ENCODE measurements at places on chromosomes 12 and 14. TPM values are rescaled to one million over a fixed set of nuclear protein-coding genes. Genes with fewer than 3 reads are reported as not detected.
A peak's percentile ranks its signal among the peaks of the same experiment; 100 is the strongest.

- H3K4me1 ChIP-seq, result no peaks in the 10 kb centered on the region
- H3K27ac ChIP-seq, result no peak overlapping the region
- H3K36me3 ChIP-seq, result no peaks in the 10 kb centered on the region
- peaks cover 77% of the 10 kb centered on the region for H3K27me3 ChIP-seq
- H3K4me3 ChIP-seq, result no peak overlapping the region
Measured at GRCh38 chr12:4828176-4828575, 81.5 kb upstream of the KCNA1 start.

- no peaks in the 10 kb centered on the region for H3K27me3 ChIP-seq
- H3K4me1 ChIP-seq, result no peaks in the 10 kb centered on the region
- DNase-seq, result peak; percentile 0
- H3K4me3 ChIP-seq, result no peak overlapping the region
- H3K36me3 ChIP-seq, result no peaks in the 10 kb centered on the region
Measured at GRCh38 chr14:87615822-87616679, 376.9 kb downstream of the GALC start.

GRCh38 chr14:106681161-106681560 lies 1154.8 kb downstream of the TMEM121 start:
- no peak for DNase-seq
- H3K4me3 ChIP-seq, result no peak overlapping the region
- no peaks in the 10 kb centered on the region for H3K36me3 ChIP-seq
- no peaks in the 10 kb centered on the region for H3K4me1 ChIP-seq
- no peak overlapping the region for H3K27ac ChIP-seq

The RAPGEF3 gene
- 1.8 TPM for total RNA-seq

The CIT gene
- total RNA-seq, result 54.2 TPM

GRCh38 chr14:60211153-60211552 lies 37.9 kb upstream of the PPM1A start:
- H3K36me3 ChIP-seq, result no peaks in the 10 kb centered on the region
- no peak overlapping the region for H3K27ac ChIP-seq
- DNase-seq, result no peak
- H3K27me3 ChIP-seq, result no peaks in the 10 kb centered on the region

GRCh38 chr12:124519746-124520145 lies 47.7 kb downstream of the NCOR2 start:
- H3K27me3 ChIP-seq, result no peaks in the 10 kb centered on the region
- H3K4me1 ChIP-seq, result peaks cover 60% of the 10 kb centered on the region
- no peak overlapping the region for H3K4me3 ChIP-seq

The RGS6 gene
- 4.7 TPM for total RNA-seq

DNA sequence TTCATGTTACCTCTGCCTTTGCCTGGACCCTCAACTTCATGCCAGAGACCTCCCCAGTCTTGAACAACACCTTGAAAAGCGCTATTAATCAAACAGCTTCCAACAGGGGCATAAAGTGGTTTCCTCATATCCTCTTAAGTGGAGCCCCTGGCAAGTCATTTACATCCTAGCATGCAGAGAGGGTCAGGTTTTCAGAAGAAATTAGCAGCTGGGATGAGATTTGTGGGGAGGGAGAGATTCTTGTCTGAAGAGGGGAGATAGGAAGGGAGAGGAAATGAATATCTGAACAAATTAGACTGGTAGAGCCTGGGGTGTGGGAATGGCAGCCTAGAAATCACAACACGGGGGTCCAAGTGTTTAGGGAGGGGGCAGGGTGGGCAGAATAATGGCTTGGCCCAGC lies 45.6 kb downstream of the CALM1 start:
- no peaks in the 10 kb centered on the region for H3K27me3 ChIP-seq
- H3K4me1 ChIP-seq, result no peaks in the 10 kb centered on the region
- H3K4me3 ChIP-seq, result no peak overlapping the region
- no peak for DNase-seq
- no peaks in the 10 kb centered on the region for H3K36me3 ChIP-seq
- no peak overlapping the region for H3K27ac ChIP-seq
